SJCRH30 (cell line): ENCODE measurements at places on chromosomes 13 and 19.

DNA sequence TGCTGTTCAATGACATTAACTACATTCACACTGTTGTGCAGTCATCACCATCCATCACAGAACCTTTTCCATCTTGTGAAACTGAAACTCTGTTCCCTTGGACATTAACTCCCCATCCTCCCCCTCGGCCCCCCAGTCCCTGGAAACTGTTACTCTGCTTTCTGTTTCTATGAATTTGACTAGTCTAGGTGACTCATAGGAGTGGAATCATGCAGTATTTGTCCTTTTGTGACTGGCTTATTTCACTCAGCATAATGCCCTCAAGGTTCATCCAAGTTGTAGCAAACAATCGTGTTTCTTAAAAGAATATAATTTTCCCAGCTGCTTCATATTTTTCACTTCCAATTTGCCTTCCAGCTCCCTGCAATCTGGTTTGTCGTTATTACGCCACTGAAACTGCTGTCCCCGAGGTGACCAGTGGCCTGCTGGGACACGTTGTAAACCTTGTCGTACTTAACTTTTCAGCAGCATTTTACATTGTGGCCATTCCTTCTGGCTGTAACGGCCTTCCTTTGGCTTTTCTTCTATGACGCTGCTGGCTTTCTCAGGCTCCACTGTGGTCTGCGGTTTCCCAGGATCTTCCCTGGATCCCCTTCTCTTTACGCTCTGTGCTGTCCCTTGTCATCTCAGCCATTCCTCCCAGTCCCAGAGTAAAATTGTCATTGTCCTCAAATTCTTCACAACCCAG lies 74.0 kb downstream of the DHRS12 start:
- no peak for DNase-seq

GRCh38 chr13:108213946-108214345 lies 1.4 kb downstream of the LIG4 start:
- DNase-seq = no peak

DNA sequence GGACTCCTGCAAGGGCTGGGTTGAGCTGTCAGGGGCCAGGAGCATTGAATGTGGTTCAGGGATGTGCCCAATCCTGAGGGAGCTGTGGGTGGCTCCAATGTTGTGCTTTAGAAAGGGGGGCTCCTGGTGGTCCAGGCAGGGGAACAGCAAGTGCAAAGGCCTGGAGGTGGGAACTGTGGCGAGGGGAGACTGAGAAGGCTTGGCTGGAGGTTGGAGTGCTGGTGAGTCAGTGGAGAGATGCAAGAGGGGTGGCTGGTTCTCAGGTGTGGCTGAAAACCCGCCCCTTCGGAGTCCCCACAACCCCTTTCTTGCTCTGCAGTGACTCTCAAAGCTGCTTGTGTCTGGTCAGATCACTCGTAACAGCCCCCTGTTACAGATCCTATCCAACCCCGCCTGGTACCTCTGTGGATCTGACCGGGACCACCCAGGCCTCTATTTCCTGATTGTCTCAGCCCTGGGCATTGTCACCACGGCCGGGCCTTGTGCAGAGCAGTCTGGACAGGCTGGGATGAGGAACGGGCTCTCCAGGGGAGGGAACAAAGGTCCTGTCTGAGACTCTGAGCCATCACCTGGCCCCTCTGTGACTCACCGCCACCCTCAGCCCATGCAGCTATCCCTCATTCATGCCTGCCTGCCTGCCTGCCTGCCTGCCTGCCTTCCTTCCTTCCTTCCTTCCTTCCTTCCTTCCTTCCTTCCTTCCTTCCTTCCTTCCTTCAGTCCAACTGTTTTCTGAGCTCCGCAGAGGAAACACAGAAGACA lies 1.4 kb upstream of the KCNN1 start:
- no peak for DNase-seq

DNA sequence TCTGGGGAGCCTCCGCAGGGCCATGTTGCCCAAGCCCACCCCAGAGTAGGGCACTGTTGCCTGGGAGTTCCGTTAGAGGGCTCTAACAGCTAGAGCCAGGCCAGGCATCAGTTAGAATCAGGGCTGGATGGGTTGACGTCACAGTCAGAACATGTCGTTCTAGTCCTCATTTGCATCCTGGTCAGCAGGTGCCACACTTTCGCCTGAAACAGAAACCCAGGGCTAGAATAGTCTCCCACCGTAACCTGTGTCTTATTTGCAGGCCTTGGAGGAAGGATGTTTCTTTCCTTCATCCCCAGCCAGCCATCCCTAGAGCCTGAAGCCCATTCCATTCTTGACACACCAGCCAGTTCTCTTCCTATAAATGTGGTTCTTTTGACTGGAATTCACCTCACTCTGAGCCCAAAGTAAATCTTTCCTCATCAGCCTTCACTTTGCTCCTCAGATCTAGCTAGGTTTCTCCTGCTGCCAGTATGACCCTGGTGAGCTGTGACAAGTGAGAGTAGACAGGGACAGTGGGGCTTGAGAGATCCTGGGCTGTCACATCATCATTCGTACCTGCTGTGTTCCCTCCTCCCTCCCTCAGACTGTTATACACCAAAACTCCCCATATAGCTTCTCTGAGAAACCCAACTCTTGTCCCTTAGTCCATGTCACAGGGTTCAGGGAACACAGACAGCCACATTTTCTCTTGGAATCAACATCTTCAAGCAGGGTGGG lies 12.2 kb upstream of the CCDC97 start:
- DNase-seq = no peak

GRCh38 chr13:110211735-110212134 lies 95.2 kb downstream of the COL4A1 start:
- no peak for DNase-seq

DNA sequence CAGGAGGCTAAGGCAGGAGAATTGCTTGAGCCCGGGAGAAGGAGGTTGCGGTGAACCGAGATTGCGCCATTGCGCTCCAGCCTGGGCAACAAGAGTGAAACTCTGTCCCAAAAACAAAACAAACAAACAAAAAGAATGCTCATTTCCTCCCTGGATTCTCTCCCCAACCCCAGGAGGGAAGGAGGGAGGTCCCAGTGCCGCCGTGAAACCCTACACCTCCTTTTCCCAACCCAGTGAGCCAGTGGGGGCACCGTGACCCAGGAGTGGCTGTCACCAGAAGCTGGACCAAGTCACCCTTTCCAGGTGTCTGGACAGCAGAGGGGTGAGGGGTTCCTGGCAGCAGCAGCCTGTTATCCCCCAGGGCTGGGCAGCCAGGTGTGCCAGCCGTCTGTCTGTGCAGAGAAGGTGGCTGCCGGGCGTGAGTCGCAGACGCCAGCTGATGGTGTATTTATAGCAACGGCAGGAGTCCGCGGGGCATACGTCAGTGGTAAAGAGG lies 23.5 kb downstream of the NFIC start:
- no peak for DNase-seq

GRCh38 chr19:41876847-41877832 lies at the start of gene CD79A:
CD79A (plus strand) TSS chr19:41877279; CDS start chr19:41877305, 26 bp downstream.
- peak; percentile 61 for DNase-seq

DNA sequence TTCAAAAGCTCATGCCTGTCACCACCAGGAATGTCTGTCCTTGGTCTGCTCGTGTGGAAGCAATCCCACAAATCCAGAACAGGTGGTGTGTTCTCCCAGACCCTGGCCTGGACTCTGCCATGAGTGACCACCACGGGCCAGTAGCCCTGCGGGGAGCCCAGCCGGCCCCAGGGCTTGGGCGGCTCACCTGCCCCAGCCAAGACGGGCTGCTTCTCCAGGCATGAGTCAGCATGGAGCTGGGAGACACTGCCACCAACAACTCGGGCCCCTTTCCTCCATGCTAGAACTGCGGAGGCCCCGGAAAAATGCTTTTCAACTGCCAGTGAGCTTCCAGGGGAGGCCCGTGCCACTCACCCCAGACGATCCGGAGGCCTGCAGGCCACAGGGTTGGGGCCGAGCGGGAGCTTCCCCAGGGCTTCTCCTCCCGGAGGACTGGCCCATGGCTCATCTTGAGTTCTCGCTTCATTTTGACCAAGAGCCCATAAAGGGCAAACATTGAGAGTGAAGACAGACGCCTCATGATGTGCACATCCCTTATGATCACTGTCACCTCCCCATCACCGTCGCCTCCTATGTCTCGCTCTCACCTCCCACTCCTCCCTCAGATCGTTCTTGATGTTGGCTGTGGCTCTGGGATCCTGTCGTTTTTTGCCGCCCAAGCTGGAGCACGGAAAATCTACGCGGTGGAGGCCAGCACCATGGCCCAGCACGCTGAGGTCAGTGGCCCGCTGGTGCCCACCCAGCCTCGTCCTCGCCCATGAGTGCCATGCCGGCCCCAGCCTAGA lies 16.7 kb downstream of the YIPF2 start:
- DNase-seq = peak; percentile 56

- no peak for DNase-seq
These were observed 33.7 kb downstream of the SIAH3 start for GRCh38 chr13:45817833-45818232.

DNA sequence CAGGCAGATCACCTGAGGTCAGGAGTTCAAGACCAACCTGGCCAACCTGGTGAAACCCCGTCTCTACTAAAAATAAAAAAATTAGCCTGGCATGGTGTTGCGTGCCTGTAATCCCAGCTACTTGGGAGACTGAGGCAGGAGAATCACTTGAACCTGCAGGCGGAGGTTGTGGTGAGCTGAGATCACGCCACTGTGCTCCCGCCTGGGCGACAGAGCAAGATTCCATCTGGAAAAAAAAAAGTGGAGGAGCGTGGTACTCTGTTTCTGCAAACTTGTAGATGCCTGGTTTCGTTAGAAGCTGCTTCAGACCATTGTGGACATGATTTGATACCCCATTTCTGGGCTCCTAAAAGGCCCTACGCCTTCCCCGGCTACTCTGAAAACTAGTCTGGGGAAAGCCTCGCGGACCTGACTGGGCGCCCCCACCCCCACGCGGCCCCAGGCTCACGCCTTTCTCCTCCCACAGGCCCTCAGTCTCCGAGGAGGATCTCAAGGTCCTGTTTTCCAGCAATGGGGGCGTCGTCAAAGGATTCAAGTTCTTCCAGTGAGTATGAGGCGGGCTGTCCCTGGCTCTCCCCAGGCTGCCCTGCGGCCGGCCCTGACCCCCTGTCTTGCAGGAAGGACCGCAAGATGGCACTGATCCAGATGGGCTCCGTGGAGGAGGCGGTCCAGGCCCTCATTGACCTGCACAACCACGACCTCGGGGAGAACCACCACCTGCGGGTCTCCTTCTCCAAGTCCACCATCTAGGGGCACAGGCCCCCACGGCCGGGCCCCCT lies 11.5 kb downstream of the PLPPR3 start:
- no peak for DNase-seq

DNA sequence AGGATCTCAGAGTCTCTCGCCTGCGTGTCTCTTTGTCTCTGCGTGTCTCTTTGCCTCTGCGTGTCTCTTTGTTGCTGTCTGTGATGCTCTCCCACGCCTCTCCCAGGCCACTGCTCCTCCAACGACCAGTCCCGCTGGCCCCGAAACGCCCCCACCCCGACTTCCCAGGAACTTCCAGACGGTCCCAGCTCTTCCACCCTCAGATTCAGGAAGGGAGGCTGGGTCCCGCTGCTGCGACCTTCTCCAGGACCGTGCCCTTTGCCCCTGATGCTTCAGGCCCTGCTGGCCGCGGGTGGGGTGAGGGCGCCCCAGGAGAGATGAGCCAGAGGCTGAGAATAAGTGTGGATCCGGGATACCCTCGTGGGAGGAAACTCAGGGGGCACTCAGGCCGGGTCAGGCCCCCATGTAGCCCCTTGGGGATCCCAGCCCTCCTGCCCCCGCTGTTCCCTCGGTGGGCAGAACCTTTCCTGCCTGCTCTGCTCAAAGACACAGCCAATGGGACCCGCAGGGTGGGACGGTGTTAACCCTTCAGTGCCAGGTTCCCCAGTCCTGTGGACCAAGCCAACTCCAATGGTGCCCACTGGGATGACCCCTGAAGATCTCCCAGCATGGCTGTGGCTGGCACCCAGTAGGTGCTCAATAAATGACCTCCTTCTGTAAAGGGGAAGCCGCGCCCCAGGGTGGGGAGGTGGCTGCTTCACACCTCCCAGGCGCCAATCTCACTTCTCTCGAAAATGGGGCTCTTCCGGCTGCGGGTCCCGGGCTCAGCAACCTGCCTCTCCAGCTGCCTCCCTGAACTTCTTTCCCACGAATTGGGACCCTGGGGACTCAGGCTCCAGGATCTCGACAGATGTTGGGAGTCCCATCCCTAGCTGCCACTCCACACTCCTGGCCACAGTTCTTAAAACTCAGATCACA lies 1.5 kb upstream of the S1PR5 start:
- DNase-seq = no peak

DNA sequence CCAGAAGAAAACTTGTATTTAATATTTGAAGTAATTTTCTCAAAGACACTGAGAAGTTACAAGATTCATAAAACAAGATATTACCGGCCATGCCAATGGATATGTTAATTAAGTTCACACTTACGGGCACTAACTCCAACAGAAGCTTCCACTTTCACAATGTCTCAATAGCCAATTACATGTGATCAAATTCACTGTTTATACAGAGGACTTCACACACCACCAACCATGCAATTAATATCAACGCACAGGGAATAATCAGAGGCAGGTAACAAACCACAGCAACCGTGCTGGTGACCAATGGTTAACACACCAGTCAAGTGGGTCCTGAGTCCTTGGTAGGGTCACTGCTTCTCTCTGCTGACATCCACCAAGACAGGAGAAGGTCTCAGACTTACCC lies 5.9 kb upstream of the ACOD1 start:
- no peak for DNase-seq

- no peak for DNase-seq
These were observed 113.3 kb downstream of the SIPA1L3 start for GRCh38 chr19:38020311-38020710.

DNA sequence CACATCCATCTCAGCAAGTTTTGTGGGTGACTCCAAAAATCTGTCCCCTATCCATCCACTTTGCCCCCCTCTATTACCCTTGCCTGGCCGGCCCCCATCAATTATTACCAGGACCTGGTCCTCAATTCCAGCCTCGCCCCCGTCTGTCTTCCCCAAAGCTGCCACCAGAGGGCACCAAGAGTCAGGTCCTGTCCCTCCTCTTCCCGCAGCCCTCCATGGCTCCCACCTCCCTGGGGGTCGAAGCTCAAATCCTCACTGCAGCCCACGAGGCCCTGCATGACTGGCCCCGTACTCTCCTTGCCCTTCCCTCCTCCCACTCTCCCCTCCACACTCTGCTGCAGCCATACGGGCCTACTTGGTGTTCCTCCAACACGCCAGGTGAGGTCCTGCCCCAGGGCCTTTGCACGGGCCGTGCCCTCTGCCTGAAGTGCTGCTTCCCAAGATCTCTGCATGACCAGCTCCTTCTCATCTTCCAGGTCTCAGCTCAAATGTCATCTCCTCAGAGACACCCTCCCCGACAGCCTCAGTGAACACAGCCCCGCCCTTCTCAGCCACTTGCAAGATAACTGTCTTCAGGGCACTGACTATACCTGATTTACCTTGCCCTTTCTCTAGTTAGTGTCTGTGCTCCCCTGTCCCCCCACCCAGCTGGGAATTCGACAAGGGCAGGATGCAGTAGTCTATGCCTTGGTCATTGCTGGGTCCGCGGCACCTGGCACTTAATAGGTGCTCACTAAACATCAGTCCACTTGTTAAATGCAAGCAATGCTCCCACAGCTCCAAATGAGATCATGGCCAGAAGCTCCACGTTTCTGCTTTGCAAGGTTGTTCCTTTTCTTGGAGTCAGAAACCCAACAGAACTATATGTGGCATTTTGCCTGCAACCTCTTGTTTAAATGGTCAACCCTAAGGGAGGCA lies 16.8 kb upstream of the SEMA6B start:
- peak; percentile 87 for DNase-seq

- no peak for DNase-seq
These were observed 7.6 kb upstream of the ACSBG2 start for GRCh38 chr19:6127716-6128335.
